Inflammatory macrophage (primary cell): ENCODE measurements at places on chromosomes 3 and 15.

DNA sequence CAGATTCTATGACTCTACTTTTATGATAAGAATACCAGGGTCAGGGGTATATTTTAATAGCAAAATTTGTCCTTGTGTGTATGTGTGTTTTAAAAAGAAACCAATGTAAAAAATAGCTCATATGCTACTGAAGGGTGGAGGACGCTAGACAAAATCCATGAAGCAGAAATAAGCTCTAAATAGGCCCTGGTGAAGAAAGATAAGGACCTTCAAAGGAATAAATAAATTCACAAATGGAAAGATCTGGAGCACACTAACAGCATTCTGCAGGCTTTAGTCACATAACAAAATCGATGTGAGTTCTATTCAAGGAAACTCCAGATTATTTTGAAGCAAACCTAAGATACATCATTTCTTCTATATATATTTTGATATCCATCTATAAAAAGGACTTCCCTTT lies 27.2 kb upstream of the ATP11B start:
- no peak for DNase-seq

DNA sequence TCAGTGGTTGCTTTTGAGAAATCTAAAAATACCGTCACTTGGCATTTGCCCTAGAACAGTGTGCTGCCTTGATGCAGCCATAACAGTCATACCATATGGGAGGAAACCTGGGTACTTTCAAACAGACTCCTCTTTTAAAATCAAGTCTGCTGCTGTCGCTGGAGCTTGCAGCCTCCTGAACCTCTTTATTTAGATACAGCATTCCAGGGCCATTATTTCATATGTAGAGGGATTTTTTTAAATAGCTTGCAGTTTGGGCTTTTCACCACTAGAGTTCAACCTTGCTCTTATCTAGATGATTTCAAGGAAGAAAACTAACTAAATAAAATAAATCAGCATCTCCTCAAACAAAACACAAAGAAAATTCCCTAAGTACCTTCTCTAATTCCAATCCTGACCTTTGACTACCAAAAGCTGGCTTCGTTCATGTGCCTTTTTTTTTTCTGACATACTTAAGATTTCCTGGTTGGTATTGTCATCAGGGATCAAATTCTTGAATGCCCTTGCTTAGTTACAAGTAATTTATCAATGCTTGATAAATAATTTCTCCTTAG lies 111.6 kb downstream of the KBTBD8 start:
- DNase-seq: peak; percentile 47

DNA sequence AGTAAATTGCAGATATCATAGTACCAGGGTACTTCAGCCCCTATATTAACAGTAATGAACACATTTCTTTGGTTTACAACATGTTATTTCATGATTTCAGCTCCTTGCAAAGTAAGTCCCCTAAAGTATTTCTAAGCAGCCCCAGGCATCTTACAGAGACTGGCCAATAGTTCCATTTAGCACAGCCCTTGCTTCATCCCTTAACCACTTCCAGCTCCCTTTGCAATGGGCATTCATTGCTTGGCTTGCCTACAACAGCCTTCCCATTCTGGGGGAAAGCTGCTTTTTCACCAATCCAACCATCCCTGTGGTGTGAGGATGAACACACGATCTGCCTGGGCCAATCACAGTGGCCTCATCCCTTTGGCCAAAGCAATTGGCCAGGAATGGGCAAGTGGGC lies 67.2 kb upstream of the XCR1 start:
- no peak for DNase-seq

- no peak for DNase-seq
Observed at GRCh38 chr15:72825829-72826228, 42.3 kb upstream of the ADPGK start.

- peak; percentile 40 for DNase-seq
Observed at GRCh38 chr15:45314960-45315359, 62.9 kb downstream of the SLC28A2 start.

DNA sequence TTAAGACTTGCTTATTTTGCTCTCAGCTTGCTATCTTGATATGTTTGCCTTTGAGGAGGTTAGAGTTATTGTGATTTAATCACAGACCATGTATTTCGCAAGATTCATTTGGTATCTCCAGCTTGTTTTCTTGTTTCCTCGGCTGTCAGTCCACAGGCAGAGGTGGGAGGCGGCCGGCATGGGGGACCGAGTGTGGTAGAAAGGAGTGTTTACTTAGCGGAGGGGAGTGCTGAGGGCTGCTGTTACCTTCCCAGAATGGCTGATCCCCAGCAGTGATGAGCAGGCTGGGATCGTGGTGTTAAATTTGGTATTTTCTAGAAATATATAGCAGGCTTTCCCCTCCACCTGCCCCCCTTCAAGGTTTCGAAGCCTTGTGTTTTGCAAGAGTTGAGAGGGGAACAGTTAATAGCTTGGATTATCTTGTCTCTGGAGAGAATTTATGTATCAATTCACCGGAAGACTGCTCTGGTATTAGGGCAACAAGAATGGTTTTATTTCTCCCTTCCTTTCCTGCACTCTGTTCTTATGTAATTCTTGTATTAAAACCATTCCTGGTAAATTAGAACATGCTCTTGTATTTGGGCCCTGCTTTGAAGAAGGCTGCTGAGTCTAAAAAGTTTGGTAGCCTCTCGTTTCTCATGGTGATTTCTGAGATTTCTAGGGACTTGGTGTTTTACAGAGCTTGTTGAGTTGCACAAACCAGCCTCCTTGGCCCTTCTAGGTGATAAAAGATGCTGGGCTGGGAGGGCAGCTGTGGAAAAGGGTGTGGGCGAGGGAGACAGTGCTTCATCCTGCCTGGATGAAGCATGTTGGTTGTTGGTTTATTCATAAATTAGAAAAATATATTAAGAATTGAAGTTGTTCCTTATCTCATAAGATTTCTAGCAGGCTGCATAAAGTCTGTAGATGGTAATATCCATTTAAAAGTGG lies 151.4 kb downstream of the IGF1R start:
- no peak for DNase-seq

- no peak for DNase-seq
Observed at GRCh38 chr3:4797201-4797705, 182.0 kb upstream of the BHLHE40 start.

DNA sequence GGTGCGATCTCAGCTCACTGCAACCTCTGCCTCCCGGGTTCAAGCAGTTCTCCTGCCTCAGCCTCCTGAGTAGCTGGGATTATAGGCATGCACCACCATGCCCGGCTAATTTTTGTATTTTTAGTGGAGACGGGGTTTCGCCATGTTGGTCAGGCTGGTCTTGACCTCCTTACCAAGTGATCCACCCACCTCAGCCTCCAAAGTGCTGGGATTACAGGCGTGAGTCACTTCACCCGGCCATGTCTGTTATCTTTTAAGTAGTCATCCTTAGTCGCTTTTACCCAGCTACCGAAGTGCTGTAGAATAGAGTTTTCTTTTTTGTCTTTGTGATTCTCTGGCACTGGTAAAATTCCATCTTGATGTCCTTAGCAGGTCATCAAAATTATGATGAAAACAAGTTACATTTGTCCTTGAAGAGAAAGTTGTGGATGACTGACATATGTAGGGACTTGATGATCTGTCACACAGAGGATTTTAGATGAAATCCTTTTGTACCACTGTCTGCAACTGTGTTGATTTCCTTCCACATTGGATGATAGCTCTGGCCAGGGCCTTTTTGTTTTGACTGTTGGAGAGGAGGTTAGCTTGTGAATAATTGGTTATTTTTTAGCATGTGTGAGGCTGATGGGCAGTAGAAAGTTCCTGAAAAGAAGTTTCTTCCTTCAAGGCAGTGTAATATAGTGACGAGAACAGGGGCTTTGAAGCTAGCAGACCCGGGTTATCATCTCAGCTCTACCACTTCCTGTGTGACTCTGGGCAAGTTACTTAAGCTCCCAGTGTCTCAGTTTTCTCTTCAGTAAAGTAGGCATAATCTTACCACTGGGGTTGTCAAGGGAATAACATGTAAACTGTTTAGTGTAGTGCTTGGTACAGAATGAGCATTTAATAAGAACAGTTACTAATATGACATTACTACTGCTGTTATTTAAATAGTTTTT lies 18.8 kb downstream of the ATG7 start:
- peak; percentile 64 for DNase-seq

GRCh38 chr3:181425074-181425473 lies 286.7 kb upstream of the SOX2 start:
- DNase-seq: no peak

DNA sequence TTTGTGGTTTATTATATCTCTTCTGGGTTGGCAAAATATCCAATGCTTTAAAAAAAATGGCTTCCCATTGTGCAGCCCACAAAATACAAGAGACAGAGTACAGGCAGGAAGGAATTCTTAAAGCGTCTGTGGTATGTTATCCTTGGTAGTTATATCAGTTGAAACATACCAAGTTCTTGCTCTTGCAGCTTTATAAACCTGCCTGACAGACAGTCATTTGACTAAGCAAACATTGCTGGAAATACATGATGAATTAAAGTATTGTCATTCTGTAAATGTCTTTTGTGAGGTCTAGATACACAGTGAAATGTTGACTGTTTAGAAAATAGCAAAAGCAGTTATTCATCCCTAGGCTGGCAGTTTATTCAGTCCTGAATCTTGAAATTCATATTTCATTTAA lies 44.8 kb upstream of the MAP3K13 start:
- DNase-seq: no peak

DNA sequence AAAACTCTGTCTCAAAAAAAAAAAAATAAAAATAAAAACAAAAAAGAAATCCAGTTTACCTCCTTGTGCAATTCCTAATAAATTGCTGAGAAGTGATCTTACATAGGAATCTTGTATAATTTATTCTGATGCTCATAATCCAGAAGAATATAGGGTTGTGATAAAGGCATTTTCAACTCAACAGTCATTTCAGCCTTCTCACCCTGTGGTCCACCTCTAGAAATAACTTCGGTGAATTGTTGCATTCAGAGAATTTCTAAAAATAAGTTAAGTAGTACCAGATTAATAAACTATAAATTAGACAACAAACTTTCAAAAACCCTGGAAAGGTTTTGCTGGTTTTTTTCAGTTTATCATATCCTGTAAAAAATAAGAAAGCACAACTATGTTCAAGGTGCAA lies 20.2 kb downstream of the RAF1 start:
- no peak for DNase-seq

GRCh38 chr15:101258238-101259144 lies 6.6 kb upstream of the CHSY1 start:
- peak; percentile 77 for DNase-seq

- DNase-seq: no peak
Observed at GRCh38 chr3:66038384-66038725, 363 bp downstream of the MAGI1 start.

DNA sequence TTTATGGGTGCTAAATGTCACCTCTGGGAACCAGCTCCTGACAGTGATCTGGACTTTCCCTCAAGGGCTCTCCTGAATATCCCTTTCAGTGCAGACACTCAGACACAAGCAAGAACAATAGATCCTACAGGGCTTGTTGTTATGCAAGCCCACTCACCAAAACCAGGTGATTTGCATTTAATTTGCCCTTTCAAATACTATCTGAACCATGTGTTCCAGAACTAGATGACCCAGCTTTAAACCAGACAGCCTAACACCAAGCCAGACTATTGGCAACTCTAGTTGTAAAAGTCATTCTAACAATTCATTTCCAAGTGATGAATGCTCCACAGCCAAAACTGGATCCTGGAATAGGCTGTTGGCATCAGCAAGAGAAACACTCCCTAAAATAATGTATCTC lies 5.6 kb upstream of the ATP8B4 start:
- DNase-seq: no peak

GRCh38 chr3:68996356-68996995 lies 17.0 kb downstream of the EOGT start:
- DNase-seq: peak; percentile 87

- no peak for DNase-seq
Observed at GRCh38 chr3:194466761-194467356, 19.9 kb downstream of the ATP13A3 start.

DNA sequence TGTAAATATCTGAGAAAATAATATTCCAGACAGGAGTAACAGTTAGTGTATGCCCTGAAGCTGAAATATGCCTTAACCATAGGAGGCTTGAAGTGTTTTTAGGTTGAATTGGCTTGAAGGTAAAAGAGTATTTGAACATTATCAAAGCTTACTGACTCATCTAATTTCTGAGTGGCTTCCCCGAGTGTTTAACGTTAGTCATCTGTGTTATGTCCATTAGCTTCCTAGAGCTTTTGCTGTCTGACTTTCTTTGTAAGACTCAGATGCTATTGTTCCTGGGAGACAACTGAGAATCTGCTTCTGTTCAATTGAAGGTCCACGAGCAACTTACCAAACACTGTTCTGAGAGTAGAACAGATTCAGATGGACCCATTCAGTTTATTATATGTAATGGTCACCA lies 656.8 kb upstream of the NECTIN3 start:
- DNase-seq: no peak

- DNase-seq: no peak
Observed at GRCh38 chr3:196323691-196324090, 5.7 kb upstream of the DYNLT2B start.

DNA sequence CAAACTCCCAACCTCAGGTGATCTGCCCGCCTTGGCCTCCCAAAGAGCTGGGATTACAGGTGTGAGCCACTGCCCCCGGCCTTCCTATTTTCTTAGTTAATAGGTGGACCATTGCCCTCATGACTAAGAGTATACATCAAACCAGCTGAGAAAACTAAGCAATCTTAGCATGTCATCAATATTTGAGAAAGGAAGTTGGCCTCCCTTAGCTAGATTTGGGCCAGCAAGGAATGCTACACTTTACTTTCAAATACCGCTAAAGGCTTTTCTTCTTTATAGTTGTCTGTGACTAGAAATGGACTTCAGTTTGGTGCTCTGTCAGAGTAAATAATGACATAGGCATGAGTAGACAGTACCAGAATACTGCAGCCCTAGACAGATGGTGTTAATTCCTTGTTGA lies 199.3 kb downstream of the GAP43 start:
- no peak for DNase-seq

DNA sequence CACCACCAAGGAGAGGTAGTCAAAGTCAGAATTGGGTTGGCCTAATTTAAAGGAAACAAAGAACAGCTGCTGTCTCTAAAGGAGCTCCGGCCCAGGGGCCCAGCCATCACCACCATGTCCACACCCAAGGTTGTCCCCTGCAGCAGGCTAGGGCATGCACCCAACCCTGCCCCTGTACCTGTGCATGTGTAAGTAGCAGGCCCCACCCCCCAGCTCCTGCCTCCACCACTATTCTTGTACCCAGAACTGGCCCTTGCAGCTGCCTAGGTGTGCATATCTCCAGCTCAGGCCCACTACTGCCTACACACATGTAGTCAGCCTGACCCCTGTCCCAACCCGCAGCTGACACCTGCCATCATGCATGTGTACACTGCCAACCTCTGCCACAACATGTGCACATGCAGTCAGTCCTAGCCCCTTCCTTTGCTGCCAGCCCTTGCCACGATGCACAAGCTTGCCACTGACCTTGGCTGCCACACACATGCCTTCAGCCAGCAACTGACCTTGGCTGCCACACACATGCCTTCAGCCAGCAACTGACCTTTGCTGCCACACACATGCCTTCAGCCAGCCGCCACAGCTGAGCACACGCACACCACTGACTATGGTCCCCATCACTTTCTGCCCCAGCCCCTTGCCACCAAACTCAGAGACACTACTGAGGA lies 39.7 kb downstream of the FGF12 start:
- DNase-seq: no peak

DNA sequence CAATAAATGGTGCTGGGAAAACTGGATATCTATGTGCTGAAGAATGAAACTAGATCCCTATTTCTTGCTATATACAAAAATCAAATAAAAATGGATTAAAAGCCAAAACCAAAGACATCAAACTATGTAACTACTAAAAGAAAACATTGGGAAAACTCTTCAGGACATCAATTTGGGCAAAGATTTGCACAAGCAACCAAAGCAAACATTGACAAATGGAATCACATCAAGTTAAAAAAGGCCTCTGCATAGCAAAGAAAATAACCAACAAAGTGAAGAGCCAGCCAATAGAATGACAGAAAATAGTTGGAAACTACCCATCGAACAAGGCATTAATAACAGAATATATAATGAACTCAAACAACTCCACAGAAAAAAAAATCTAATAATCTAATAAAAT lies 1495.3 kb downstream of the SI start:
- no peak for DNase-seq
